ENCODE measurements at places on chromosomes 3 and 15.

DNA sequence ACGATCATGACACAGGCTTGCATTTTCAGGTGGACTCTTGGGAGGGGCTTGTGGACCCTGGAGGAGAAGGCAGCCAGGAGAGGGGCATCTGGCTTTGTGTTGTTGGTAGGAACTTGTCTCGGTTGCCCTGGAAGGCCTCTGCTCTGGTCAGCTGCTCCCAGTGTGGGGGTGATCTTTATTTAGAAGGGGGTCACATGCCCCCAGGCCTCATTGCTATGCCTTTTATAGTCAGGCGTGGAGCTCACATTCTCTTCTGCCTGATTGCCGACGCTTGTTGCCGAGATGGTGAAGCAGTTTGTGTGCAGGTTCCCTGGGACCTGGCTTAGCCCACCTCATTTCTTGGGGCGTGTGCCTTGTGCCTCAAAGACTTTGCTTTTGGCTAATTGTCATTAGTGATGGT is 66.6 kb downstream of the IGF1R start:
- DNase-seq, result no peak

DNA sequence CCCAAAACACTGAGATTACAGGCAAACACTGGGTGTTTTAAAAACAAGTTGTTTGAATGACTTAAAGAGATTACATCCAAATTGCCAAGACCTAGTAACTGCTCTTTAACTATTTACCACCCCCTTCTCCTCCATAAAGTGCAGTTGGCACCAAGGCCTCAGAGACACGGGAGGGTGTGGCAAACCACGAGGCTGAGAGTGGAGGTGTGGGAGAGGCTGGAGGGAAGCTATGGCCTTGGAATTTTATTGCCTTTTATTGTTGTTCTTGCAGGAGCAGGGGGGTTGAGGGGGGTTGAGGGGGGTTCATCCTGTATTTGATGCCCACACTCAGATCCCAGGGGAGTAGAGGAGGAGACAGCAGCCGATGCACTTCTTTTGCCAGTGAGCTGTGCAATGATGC is 75.9 kb upstream of the CTDSPL start:
- no peak for DNase-seq

- DNase-seq, result no peak
Measured at GRCh38 chr3:138960417-138960852, 13.4 kb downstream of the FOXL2NB start.

DNA sequence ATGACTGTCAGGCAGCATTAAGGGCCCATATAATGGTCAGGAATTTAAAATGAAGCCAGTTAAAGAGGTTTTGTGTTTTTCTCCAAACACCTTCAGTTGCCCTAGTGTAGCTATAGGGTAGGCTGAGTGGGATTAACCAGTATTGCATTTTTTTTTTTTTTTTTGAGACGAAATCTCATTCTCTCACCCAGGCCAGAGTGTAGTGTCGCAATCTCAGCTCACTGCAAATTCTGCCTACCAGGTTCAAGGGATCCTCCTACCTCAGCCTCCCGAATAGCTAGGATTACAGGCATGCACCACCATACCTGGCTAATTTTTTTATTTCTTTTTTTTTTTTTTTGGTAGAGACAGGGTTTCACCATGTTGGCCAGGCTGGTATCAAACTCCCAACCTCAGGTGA is 7.0 kb downstream of the CLASP2 start:
- no peak for DNase-seq

DNA sequence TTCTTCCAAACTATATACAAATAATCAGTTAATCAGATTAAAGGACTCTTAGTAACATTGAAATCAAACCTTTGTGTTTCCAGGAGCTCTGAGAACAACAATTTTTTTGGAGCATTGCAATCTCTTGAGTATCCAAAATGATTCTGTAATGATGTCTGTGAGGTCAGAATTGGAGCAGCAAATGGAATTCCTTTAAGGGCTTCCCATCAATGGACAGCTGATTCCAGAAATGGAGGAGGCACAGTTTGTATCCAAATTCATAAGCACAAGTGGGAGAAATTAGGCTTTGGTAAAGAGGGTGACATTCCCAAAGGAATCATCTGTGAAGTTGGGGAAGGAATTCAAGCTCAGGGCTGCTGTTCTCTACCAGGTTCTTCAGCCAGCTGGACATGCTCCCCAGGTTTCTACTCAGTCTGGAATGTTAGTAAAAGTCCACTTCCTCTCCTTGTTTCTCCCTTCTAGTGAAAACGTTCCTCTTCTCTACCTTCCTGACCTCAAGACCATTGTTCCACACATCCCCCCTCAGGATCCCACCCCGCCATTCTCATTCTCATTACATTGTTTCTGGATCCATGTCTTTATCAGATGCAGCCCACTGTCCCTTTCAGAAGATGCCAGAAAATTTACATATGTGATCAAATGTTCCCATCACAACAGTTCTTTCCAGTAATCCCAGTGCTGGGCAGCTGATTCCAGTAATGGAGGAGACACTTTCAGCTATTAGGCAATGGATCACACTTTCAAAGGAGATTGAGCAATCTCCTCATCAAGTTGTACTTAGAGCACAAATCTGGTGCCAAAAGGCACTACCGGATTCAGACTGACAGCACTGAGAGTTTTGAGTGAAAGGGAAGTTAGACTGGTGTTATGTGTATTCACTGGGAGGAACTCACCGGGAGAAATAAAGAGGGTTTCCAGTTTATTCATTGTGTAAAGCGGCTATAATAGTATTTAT is 391.3 kb upstream of the TPRG1 start:
- DNase-seq, result no peak

DNA sequence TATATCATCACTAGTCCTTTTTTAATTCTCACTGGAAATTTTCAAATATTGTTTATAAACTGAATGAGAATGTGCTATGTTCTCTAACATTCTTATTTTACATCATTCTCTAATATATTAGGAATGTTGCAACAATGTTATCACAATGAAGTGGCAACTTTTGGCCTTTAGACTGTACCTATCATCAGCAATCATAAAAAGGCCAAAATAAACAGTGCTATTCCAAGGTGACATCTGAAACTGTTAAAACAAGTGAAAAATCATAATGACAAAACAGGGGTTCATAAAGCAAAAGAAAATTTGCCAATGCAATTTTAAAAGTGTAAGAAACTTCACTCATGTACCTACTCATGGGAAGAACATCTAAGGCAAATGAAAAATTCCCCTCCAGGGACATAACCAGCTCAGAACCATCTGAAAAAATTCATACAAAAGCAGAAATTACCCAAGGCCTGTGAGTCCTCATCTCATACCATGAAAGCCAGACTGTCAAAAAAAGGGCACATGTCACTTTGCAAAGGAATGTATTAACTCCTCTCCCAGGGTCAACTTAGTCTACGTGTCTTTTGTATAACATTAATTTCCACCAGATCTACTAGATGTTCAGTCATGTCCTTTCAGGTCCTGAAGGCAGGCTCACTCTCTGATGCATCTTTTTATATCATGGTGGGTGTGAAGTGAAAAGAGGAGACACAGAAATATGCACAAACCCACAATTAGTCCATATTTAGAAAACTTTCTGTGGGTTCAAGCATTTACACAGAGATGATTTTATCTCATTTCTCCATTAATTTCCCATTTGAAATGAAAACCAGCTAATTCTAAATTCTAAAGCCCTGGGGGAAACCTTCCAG is 211.9 kb downstream of the CBLB start:
- no peak for DNase-seq

- no peak for DNase-seq
Measured at GRCh38 chr3:164024786-164025185, 1053.5 kb downstream of the SI start.

DNA sequence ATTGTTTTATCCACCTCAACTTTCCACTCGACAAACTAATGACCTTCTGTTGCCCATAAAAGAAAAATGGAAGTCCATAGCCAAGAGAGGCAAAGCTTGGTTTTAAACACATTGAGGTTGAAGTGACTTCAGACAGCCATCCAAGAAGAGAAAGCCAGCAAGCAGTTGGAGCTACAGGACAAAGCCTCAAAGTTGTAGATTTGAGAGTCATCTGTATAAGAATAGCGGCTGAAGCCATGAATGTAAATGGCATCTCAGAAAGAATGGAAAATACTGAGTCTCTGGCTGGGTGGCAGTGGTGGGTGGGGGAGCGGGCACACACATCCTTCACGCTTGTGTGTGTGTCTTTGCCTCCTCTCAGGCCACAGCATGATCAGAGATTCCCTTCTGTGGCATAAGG is 124.1 kb upstream of the CHRM5 start:
- DNase-seq, result no peak

GRCh38 chr3:196942915-196943277 is 568 bp upstream of the NCBP2 start:
- no peak for DNase-seq

DNA sequence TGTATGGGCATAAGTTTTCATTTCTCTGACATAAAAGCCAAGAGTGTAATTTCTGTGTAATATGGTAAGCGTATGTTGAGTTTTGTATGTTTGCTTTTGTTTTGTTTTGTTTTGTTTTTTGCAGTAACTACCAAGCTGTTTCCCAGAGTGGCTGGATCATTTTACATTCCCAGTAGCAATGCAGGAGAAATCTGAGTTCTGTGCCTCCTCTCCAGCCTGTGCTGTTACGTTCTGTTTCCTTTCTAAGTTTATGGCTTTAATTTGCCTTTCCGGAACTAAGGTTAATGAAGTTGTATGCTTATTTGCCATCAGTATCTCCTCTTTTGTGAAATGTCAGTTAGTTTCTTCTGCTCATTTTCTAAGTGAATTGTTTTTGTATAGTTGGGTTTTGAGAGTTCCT is 307.8 kb downstream of the GABRG3 start:
- DNase-seq, result no peak

DNA sequence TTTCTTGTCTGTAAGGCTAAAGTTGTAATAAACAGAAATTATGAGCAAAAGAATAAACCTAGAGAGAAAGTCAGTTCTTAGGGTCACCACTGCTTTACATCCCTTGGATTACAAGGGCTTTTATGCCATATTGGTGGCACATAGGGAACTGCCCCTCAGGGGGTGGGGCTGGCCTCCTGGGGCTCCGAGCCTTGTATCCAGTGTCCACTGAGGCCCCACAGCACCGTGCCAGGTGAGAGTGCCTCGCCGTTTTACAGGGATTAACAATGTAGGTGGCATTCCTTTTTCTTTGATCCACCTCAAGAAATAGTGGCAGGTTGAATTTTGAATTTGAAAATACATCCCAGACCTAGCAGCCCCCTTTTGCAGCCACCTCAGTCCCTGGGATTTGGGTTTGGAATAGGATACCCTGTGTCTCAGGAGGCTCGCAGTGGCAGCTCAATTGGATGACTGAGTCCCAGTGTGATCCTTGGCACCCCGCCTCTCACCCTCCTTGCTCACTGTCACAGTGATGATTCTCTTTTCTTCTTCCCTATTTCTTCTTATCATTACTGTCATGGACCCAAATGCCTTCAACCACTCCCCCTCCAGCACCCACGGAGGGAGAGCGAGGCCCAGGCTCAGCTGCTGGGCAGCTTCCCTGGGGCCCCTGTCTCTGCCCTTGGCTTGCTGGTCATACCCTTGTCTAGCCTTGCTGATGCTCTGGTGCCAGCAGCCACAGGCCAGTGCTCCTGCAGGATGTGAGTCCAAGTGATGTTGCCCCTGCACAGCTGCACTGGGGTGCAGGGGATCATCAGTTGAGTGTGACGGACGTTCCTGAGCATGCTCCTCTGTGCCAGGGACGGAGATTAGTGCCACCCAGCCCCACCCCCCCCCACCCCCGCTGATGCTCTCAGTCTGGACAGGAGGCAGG is 137.9 kb downstream of the DNAJB8 start:
- no peak for DNase-seq

GRCh38 chr3:37221407-37221806 is 47.0 kb upstream of the LRRFIP2 start:
- no peak for DNase-seq

- DNase-seq, result no peak
Measured at GRCh38 chr3:183100376-183100775, 1.1 kb upstream of the MCCC1 start.

GRCh38 chr3:23217872-23218554 is 14.9 kb downstream of the UBE2E2 start:
- no peak for DNase-seq

DNA sequence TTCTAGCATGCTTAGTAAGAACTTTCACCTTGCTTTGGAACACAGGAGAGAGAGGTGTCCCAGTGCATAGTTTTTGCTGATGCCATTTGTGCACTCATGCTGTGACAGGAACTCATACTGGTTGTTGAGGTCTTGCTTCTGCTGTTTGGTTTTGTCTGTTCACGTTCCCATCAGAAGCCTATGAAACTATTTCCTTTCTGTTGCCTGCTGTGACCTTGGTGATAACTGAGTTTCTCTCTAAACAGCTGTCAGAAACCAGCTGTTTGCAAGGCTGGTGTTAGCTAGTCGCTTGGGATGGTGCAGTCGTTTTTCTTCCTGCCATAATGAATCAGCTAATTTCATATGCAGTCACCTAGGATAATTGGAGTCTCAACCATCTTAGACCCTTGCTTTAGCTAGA is 724.1 kb downstream of the GRM7 start:
- DNase-seq, result no peak

- no peak for DNase-seq
Measured at GRCh38 chr15:80176443-80176842, 23.6 kb downstream of the FAH start.

DNA sequence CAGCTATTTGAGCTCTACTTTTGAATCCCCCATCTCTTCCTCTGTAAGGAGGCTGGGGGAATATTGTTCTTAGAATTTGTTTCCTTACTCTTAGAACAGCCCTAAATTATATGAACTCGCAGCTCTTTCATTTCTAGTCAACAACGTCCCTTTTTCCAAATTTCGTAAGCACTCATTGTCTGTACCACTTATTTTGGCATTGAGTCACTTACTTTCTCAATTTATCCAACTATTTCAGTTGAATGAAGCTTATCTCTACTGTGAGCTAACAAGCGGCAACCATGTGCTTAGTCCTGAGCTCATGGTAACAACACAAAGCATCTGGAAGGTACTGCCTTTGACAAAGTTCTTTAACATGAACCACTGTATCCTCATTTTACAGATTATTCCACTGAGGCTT is 191.1 kb downstream of the GREM1 start:
- no peak for DNase-seq

DNA sequence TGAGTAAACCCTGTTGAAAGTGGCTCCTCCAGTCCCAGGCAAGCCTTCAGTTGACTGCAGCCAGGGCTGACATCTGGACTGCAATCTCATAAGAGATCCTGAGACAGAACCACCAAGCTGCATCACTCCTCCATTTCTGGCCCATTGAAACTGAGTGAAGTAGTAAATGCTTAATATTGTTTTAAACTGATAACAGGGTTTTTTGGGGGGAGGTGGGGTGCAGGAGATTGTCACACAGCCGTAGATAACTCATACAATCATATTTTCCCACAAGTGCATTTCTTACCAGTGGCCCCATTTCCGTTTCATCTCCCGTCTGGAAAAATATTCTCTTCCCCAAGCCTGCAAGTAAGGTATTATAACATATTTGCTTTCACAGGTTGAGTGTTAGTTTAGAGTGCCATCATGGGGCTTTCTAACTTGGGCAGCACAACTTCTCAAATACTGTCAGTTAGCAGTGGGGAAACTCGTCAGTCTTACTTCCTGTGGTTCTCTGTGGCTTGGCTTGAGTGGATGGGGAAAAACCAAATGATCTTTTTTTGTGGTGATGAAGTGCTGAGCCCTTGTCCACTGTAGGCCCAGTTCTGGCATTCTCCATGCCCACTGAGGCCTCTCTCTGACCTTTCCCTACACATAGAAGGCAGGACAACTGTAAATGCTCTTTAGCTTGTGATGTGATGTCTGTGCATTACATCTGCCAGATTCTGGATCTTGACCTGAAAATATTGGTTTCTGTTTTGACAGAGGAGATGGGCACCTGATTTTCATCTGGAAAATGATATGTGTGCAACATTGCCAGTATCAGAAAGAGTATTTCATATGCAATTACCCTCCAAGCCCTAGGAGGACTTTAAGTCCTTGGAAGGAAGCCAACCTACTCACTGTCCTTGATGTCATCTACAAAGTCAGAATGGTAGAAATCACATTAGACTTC is 90.1 kb upstream of the BHLHE40 start:
- DNase-seq, result peak; percentile 45

- no peak for DNase-seq
Measured at GRCh38 chr15:73710321-73710720, 26.1 kb downstream of the CD276 start.
